Lung (tissue), 17 donors: ENCODE measurements at places on chromosomes 4 and X. TPM values are rescaled to one million over a fixed set of nuclear protein-coding genes. Genes with fewer than 3 reads are reported as not detected.

GRCh38 chrX:39592776-39593175, 505.0 kb downstream of the BCOR start:
- DNase-seq = no peak

The UGT8 gene
- total RNA-seq = 2.5 TPM

The GPRIN3 gene
- 14.4 TPM for total RNA-seq

DNA sequence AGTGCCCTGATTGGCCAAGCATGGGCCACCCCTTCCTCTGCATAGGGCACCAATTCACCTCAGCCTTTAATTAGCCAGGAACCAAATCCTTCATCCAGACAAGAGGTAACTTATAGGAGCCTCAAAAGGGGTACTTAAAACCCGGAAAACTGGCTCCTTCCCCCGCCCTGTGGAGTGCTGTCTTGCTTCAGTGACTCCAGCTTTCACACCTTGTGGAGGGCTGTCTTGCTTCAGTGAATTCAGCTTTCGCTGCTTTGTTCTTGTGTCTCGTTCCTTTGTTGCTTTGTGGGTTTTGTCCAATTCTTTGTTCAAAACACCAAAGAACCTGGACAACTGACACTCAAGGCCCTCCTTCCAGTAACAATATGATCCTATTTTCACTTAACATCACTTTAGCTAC, 82.2 kb upstream of the FRG1 start:
- no peak for DNase-seq

The NALF2 gene
- 0.11 TPM for total RNA-seq

GRCh38 chr4:139736661-139737060, 71.0 kb downstream of the MGST2 start:
- DNase-seq = no peak

GRCh38 chr4:163833669-163834068, 339.2 kb downstream of the TMA16 start:
- DNase-seq = no peak

The CT47C1 gene
- total RNA-seq = not detected

- DNase-seq = peak; percentile 94
Measured at GRCh38 chr4:71444395-71444794, 105.6 kb downstream of the SLC4A4 start.
